CD4-positive, alpha-beta T cell treated with Interleukin-17A for 4 hours (primary cell): ENCODE measurements at places on chromosomes 6 and 20.

- DNase-seq, result no peak
These were observed 5.0 kb upstream of the GSTA3 start for GRCh38 chr6:52914516-52914915.

- no peak for DNase-seq
These were observed 63.8 kb upstream of the TINAG start for GRCh38 chr6:54244430-54244829.

DNA sequence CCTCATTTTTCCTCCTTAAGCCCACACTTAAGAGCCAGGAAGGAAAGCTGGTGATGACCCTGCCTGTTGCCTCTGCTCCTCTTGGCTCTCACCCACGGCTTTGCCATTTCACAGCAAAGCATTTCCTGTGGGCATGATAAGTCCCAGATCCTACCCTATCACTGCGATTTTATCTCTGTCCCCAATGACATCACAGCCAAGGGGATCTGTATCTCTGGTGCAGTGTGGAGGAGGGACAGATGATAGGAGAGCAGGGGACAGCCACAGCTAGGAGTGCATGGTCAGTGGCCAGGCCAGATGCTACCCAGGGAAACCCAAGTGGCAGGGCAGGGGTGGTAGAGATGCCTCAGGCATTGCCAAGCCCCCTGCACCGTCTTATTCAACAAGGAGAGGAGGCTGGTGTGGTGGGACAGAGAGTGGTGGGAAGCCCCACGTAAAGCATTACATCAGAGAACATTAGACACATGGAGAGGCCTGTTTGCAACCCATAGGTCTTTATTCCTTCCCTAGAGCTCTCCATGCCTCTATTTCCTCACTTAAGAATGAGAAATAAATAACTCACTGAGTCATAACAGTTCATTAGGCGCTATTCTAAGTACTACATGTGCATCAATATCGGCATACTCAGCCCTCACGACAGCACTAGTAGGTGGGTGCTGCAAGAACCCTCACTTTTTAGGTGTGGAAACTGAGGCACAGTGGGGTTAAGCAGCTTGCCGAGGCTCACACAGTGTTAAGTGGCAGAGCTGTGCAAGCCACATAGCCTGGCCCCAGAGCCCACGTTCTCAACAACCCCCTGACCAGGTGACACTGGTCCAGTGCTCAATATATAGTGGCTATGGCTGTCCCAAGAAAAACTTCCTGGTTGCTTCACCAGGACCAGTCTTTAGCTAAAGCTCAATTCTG lies 4.6 kb downstream of the TFEB start:
- no peak for DNase-seq

DNA sequence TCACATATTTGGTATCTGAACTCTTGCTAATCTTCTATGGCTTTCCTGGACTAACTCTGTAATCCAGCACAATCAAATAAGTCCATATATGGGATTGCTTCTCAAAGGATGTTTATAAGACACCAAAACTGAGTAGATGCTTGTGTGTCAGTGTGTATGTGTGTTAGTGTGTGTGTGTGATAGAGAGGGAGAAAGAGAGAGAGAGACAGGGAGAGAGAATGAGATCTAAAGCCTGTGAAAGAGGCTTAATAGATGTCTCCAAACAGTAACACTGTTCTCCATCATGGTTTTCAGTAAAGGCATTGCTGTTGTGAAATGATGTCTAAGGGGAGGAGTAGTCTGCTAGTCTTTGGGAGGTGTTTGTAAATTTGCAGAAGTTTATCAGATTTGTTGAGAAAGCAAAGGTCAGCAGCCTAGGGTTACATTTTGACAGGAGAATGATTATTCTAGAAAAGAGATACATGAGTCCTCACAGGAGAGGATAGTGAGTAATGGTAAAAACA lies 73.9 kb upstream of the MLIP start:
- DNase-seq, result no peak

DNA sequence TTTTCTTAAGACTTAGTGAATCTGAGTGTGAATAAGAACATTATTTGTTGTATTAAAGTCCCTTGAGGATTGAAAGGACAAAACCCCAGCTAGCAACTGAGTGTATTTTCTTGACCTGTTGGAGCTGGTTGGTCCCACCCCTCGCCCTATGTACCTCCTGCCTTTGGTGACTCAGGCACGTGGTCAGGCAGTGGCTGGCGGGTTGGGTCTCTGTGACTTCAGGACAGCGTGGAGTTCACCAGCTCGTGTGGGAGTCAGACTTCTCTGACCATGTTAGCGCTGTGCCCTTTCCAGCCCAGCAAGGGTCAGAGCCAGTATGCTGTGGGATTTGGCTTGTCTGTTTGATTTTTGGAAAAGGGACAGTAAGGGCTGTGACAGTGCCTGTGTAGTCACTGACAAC lies 93.7 kb downstream of the SSR1 start:
- DNase-seq, result no peak

DNA sequence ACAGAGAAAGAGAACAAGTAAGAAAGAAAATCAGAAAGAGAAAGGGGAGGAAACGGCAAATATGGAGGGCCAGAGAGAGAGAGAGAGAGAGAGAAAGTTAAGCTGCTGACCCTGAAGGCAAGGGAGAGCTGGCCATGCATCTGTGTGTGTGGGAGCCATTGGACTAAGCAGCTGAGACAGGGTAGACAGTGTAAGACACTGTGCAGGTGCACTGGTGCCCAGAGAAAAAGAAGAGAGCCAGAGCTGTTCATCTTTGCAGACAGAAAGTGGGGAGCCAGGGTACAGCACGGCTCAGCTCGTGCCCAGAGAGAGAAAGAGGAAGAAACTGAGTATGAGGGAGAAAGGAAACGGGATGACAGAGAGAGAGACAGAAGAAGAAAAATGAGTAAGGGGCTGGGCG lies 24.2 kb upstream of the ZNF318 start:
- DNase-seq, result no peak

- no peak for DNase-seq
These were observed 73.3 kb downstream of the PCSK2 start for GRCh38 chr20:17300113-17300512.

GRCh38 chr20:64104667-64105451 lies 2.5 kb downstream of the NPBWR2 start:
- DNase-seq, result no peak

GRCh38 chr20:4544765-4545164 lies 176.9 kb upstream of the PRND start:
- DNase-seq, result no peak

DNA sequence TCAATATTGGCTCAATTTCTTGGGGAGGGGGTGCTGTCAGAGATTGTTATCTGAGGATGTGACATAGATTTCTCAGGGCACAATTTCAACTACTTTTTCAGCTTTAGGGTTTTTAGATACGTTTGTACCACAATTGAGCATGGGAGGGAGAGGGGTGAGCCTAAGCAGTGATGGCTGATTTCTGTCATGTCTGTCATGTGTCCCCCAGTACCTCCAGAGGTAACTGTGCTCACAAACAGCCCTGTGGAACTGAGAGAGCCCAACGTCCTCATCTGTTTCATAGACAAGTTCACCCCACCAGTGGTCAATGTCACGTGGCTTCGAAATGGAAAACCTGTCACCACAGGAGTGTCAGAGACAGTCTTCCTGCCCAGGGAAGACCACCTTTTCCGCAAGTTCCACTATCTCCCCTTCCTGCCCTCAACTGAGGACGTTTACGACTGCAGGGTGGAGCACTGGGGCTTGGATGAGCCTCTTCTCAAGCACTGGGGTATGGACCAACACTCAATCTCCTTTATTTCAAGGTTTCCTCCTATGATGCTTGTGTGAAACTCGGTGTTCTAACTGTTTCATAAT lies 3.4 kb downstream of the HLA-DRA start:
- DNase-seq, result no peak

DNA sequence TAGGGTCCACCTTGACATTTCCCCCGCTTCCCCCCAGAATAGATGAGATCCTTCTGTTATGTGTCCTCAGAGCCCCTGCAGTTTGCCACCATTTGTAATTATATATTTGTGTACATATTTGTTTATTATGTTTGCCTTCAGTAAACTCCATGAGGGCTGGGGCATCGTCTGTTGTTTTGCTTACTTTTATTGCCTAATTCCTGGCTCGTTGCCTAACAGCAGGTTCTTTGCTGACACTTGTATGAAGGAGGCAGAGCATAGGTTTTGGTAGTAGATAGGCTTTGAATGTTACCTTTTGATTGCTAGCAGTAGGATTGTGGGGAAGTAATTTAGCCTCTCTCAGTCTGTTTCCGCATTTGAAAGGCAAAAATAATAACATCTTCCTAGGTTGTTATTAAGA lies 9.9 kb downstream of the MAP3K4 start:
- no peak for DNase-seq

DNA sequence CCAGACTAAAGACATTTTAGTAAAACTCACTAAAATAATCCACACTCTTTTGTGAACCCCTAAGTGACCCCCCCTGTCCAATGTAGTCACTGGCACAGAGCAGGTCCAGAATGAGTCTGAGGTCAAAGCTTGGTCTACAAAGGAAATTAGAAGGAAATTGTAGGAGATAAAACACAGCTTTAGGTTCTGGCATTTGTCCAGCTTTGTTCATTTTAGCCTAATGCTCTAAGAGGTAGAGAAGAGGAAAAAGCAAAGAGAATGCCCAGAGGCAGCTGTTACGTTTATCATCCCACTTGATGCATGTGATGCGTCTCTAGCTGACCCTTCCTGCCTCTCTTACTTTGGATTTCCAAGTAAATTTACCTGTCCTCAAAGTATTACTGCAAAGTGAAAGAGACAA lies 62.5 kb downstream of the CNKSR3 start:
- DNase-seq, result no peak

DNA sequence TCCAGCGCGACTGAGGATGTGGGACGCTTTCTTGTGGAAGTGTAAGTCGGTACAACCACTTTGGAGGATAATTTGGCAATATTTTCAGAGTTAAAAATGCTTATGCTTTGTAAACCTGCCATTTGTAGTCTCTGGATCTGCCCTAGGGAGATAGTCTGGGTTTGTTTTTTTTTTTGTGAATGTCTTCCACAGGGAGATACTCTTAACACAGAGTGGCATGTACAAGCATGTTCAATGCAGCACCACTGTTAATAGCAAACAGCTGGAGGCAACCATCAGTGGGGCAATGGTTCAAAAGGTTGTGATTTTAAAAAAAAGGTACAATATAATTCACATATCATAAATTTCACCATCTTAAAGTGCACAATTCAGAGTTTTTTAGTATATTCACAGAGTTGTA lies 22.4 kb downstream of the SLC9A8 start:
- DNase-seq, result no peak

DNA sequence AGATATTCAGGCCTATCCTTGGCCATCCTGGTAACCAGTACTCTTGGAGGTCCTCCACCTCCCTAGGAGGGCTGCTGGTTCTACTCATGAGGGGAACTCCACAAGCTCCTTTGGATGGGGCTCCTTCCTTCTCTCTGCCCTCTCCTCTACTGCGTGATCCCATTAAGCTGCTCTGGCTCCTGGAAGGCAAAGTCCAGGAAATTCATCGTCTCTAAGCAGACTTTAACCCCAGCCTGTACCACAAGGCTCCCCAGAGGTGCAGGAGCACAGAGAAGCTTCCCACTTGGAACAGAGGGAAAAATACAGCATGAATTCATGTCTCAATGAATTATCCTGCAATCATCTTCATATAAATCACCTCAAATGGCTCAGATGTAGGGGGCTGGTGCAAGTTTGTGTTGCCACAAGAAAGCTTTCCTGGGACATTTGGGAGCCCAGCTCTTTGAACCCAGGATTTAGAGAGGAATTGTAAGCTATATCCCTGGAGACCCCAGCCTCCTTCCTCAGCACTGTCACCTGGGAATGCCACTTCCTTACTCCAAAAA lies 355.4 kb downstream of the CDC5L start:
- no peak for DNase-seq

- DNase-seq, result no peak
These were observed 12.1 kb downstream of the CEP85L start for GRCh38 chr6:118639054-118639964.

GRCh38 chr6:56608332-56608731 lies 34.4 kb downstream of the DST start:
- no peak for DNase-seq

- DNase-seq, result no peak
These were observed 324.7 kb upstream of the CNR1 start for GRCh38 chr6:88490908-88491264.

GRCh38 chr20:41617902-41618806 lies at the start of gene CHD6:
Gene CHD6 (minus strand): TSS chr20:41618377. CDS start chr20:41551337, 67,040 bp downstream.
- DNase-seq, result peak; percentile 98

GRCh38 chr6:109013656-109014305 lies 80.9 kb downstream of the SESN1 start:
- no peak for DNase-seq

GRCh38 chr6:341914-342831 lies 49.4 kb upstream of the IRF4 start:
- no peak for DNase-seq

DNA sequence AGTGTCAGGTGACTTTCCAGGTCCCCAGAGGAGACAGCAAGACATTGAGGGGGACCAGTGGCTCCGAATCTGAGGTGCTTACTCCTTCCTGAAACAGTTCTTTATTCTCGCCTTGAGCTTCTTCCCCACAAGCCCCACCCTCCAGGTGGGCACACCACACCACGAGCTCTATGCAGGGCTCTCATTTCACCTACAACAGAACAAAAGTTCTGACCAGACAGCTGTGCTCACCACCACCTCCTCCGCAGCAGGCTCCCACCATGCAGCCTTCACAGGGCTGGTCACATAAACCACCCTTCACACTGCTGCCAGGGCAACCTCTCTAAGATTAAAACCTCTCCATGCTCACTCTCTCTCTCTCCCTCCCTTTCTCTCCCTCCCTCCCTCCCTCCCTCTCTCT lies 384.5 kb upstream of the ARID1B start:
- DNase-seq, result peak; percentile 7
